Thoracic aorta endothelial cell (primary cell): ENCODE measurements at places on chromosomes 7 and 10. TPM values are rescaled to one million over a fixed set of nuclear protein-coding genes. Genes with fewer than 3 reads are reported as not detected.

Gene CPN1
- total RNA-seq: not detected in 2 replicates

Gene SNCG
- 21.4 and 36.2 TPM in 2 replicates for total RNA-seq

Gene IFIT1B
- not detected in 2 replicates for total RNA-seq

Gene ELAPOR2
- 13.7 and 26.2 TPM in 2 replicates for total RNA-seq

Gene GIMAP5
- 1.2 and 8.9 TPM in 2 replicates for total RNA-seq

Gene NANOS1
- total RNA-seq: 0.07 and 0.27 TPM in 2 replicates

Gene FAM25A
- not detected in 2 replicates for total RNA-seq

Gene HYAL4
- total RNA-seq: 0.36 TPM in 1 of 2 replicates, not detected in the other

Gene SVIL
- 110 and 152 TPM in 2 replicates for total RNA-seq

Gene DPYSL4
- 11.4 and 12.0 TPM in 2 replicates for total RNA-seq

Gene HOXA9
- 0.40 and 27.9 TPM in 2 replicates for total RNA-seq

Gene KLHDC10
- 31.3 and 33.4 TPM in 2 replicates for total RNA-seq

Gene H2BK1
- not detected in 2 replicates for total RNA-seq

Gene MKX
- not detected in 2 replicates for total RNA-seq

Gene CUBN
- total RNA-seq: 3.1 and 5.2 TPM in 2 replicates

Gene CCDC71L
- 49.7 and 50.8 TPM in 2 replicates for total RNA-seq

Gene NRCAM
- 157 and 174 TPM in 2 replicates for total RNA-seq

Gene ASB10
- not detected in 2 replicates for total RNA-seq

Gene CYP3A7
- total RNA-seq: 0.07 and 0.27 TPM in 2 replicates

Gene RAB11FIP2
- total RNA-seq: 22.0 and 27.7 TPM in 2 replicates

Gene CUX1
- 29.0 and 30.2 TPM in 2 replicates for total RNA-seq

Gene PRPF18
- 39.0 and 51.5 TPM in 2 replicates for total RNA-seq

Gene HECW1
- not detected in 2 replicates for total RNA-seq

Gene PNLIPRP1
- not detected in 2 replicates for total RNA-seq

Gene ESYT2
- 71.5 and 71.9 TPM in 2 replicates for total RNA-seq

Gene CHST3
- total RNA-seq: 14.2 and 17.2 TPM in 2 replicates

Gene CDHR1
- 0.07 and 0.13 TPM in 2 replicates for total RNA-seq

Gene ACSM6
- total RNA-seq: not detected in 2 replicates

Gene WNT16
- not detected in 2 replicates for total RNA-seq

Gene RABGEF1
- total RNA-seq: 20.5 and 23.4 TPM in 2 replicates

Gene MGAM2
- total RNA-seq: not detected in 2 replicates

Gene CNPY1
- not detected in 2 replicates for total RNA-seq

Gene PLAC9
- 4.7 and 4.9 TPM in 2 replicates for total RNA-seq

Gene C7orf25
- 7.0 and 8.5 TPM in 2 replicates for total RNA-seq

Gene RADIL
- total RNA-seq: 0.80 and 2.0 TPM in 2 replicates

Gene TMEM213
- total RNA-seq: not detected in 2 replicates

Gene PTPRN2
- total RNA-seq: 0.66 and 1.3 TPM in 2 replicates

Gene UCN3
- not detected in 2 replicates for total RNA-seq

Gene PRKCQ
- total RNA-seq: 0.53 and 0.72 TPM in 2 replicates

Gene CYP3A5
- not detected in 2 replicates for total RNA-seq

Gene NEURL1
- total RNA-seq: under 0.01 and 0.43 TPM in 2 replicates

Gene ZNF804B
- total RNA-seq: not detected in 2 replicates

Gene AQP1
- 1.7 and 4.9 TPM in 2 replicates for total RNA-seq

Gene PRSS37
- total RNA-seq: not detected in 2 replicates

Gene STRIP2
- 12.6 and 15.4 TPM in 2 replicates for total RNA-seq

Gene NRP1
- total RNA-seq: 281 and 335 TPM in 2 replicates

Gene OPALIN
- total RNA-seq: not detected in 2 replicates

Gene GPER1
- total RNA-seq: 1.5 and 2.0 TPM in 2 replicates

Gene HACD1
- 23.4 and 27.6 TPM in 2 replicates for total RNA-seq

Gene MSS51
- 2.0 TPM in 2 replicates for total RNA-seq

Gene LFNG
- total RNA-seq: 8.8 and 10.8 TPM in 2 replicates

Gene PPP1R3C
- total RNA-seq: 1.1 and 1.6 TPM in 2 replicates

Gene KCP
- total RNA-seq: not detected in 2 replicates
